NCI-H1694 treated with DMSO at 0.1 percent for 48 hours (cell line): ENCODE measurements at places on chromosomes 6 and 20.

DNA sequence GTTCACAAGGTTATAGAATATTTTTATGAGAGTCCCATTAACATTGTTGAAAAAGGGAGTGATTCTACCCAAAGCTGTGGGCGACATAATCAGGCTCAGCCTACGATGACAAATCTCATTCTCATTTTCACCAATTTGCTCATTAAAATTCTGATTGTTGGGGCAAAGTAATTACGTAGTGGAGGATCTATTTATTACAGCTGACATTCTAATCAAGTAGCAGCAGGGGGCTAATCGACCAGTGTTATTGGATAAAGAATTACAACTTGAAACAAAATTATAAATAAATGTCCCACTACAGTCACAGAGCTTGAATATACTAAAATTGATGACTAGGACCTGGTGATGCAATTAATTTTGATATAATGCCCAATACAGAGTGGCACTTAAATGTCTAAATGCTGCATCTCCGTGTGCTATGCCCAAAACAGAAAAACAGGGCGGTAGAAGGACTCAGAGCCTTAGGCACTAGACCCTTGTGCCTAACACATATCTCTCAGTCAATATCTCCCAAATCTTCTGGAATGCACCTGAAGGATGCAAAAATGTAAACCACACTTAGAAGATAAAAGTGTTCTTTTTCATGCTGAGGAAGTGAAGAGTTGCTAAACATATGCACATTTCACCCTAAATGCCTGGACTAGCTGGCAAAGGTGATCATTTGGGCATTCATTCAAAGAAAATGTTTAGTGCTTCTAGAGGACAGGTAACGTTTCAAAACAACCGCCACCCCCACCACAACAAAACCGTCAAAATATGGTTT is 88.3 kb downstream of the CD24 start:
- no peak for DNase-seq

DNA sequence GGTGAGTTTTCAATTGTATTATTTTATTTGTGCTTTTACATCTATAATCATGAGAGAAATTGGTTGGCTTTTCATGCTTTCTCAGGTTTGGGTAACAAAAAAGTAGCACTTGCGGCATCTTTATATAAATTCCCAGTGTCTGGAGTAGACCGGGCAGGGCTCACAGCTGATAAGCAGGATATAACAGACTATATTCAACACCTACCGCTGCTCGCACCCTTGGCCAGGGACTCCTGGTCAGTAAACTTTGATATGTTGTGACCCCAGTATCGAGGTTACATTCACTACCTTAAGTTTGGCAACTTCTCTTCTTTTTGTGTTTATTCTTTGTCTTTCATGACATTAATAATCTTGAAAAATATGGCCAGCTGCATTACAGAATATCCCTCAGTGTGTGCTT is 343.4 kb downstream of the TBC1D32 start:
- DNase-seq, result no peak

DNA sequence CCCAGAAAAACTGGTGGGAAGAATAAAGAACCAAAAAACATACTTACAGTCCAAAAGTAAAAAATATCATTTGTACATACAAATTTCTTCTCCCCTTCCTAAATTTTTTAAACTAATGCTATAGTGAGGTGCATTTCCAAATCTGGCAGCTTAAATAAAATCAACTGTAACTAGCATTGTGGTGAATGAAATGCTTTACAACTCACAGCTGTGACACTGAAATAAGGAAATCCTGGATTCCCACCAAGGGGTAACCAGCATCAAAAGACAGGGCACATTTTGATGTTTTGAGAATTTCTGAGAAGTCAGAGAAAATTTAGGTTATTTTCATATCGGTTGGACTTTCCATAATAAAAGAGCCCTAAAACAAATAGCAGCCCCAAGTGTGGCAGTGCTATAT is 27.3 kb downstream of the BACH2 start:
- DNase-seq, result no peak

- DNase-seq, result no peak
Measured at GRCh38 chr20:15036948-15037347, 699.5 kb upstream of the FLRT3 start.

- DNase-seq, result no peak
Measured at GRCh38 chr20:51563486-51564332, 21.2 kb upstream of the NFATC2 start.

GRCh38 chr6:113997116-113997515 is 26.2 kb upstream of the HDAC2 start:
- DNase-seq, result no peak
